ENCODE measurements at places on chromosomes 5 and 9.
A peak's percentile ranks its signal among the peaks of the same experiment; 100 is the strongest.

DNA sequence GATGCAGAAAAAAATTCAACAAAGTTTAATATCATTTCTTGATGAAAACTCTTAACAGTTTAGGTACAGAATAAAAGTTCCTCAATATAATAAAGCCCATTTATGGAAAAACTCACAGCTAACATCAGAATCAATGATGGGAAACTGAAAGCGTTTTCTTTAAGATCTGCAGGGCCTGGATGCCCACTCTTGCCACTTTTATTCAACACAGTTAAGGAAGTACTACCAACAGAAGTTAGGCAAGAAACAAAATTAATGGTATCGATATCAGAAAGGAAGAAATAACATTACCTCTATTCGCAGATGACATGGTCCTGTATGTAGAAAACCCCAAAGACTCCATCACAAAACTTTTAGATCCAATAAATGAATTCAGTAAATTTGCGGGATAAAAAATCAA is 542.4 kb upstream of the RGMB start:
- no peak for DNase-seq

- DNase-seq: peak; percentile 55
Observed at GRCh38 chr5:66958201-66958979, 238.2 kb downstream of the CD180 start.

- no peak for DNase-seq
Observed at GRCh38 chr5:151196556-151197290, 27.2 kb downstream of the CCDC69 start.

GRCh38 chr9:73116031-73116430 is 35.6 kb upstream of the ANXA1 start:
- peak; percentile 43 for DNase-seq

- no peak for DNase-seq
Observed at GRCh38 chr9:35795695-35796094, 4.3 kb downstream of the NPR2 start.

- no peak for DNase-seq
Observed at GRCh38 chr9:120736881-120737280, 22.6 kb upstream of the MEGF9 start.

DNA sequence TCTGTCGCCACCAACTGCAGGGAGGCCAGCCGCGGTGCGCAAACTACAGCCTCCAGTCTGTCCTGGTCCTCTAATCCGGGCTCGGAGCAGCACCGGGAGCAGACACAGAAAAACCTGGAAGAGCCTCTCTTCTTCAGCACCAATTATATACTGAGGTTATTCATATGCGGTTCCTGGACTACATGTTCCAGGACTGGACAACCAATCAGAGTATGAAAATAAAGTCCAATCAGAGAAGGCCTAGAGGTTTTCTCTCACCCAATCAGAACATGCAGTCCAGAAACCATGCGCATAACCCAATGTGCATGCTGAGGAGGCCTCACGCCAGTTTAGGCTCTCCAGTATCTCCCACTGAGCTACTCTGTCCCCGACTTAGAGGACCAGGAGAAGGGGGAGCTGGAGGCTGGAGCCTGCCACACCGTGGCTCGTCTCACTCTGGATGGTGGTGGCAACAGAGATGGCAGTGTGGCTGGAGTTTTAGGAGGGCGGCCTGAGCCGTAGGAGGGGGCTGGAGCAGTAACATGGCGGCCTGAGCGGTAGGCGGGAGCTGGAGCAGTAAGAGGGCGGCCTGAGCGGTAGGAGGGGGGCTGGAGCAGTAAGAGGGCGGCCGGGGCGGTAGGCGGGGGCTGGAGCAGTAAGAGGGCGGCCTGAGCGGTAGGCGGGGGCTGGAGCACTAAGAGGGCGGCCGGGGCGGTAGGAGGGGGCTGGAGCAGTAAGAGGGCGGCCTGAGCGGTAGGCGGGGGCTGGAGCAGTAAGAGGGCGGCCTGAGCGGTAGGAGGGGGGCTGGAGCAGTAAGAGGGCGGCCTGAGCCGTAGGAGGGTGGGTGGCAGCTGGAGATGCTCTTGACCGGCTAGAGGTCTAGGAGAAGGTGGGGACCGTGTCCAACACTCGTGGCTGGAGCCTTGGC is 20.4 kb upstream of the TRIM52 start:
- no peak for DNase-seq

DNA sequence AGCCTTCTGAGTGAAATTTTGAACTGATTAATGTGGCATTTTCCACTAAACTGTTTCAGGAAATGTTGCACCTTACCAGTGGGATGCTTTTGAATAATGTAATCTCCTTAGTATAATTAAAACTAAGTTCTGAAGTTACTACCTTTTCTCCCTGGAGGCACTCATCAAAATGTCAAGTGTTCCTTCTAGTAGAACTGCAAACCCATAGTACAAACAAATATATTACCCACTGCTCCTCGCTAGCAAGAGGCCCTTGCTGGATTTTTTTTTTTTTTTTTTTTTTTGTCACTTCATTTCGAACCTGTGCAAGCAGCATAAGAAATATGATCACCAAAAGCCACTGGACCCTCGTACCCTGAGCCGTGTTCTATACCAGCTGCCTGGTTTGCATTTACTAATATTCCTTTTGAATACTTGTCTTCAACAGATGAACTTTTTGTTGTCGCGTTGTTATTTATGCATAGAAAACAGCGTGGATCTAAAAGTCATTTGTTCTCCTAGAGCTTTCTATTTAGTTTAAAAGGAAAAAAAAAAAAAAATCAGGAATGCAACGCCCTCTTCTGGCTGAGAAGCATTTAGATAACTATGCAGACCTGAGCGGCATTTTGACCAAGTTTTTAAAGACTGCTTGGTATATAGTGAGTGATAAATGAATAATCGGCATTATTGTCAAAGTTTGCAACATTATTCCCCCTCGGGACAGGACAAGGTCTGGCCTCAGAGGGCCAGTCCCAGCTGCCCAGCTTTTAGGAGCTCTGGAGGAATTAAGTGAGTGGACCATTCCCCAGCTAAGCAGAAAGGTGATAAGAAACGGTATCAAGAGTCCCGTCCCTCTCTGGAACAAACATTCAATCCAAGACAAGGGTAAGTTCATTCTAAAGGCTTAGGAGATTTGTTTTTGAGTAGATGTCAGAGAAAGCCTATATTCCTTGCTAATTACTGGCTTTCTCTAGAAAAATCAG is 162.5 kb upstream of the KIF2A start:
- no peak for DNase-seq

GRCh38 chr9:136372561-136373299 is 739 bp downstream of the CARD9 start:
- DNase-seq: no peak

DNA sequence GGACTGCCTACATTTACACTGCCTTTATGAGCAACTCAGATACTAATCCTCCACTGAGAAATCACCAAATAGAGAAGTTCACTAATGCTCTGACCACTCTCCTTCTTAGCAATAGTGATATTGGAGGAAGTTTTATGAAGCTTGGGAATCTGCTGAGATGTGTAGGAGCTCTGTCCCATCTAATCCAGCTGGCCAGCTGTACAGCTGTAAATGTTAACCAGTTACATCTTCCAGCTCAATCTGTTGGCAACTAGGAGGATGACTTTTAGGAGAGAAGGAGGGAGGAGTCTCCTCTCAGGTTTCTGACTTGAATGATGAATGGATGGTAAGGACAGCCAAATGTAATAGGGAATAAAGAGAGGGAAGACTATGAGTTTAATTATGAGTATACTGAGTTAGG is 36.3 kb upstream of the LRRC19 start:
- no peak for DNase-seq

DNA sequence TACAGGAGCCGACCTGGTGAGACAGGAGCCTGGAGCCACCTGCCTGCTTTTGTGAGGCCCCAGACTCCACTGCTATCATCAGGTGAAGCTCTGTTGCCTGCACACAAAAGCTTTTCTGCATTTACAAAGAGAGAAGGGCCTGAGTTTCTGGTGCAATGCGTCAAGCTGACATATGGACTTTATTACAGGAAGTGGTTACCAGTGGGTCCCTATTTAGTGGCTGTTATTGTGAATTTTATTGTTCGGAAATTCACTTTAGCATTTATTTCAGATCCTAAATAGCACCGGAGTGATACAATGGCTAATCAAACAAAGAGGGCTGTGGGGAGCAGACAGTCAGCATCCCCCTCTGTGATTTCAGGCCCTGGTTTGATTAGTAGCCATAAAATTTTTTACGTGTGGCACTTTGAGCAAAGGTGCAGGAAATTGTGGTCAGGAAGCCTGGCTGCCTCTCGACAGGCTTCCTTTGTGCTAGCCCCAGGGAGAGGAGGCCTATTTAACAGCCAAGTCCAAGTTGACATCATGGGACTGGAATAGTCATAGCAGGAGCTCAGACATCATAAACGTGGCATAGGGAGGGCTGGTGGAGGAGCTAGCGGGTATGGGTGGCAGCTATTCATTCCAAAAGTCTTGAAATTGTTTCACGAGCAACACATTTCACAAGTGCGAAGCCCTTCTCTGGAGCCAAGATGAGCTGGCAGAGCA is 8.4 kb downstream of the TGFBI start:
- DNase-seq: peak; percentile 45

- DNase-seq: no peak
Observed at GRCh38 chr9:76112151-76112550, 221.7 kb downstream of the PCSK5 start.

- DNase-seq: no peak
Observed at GRCh38 chr5:141121563-141121962, at the start of gene PCDHB4. Gene PCDHB4, plus strand, starts transcription at chr5:141121818. Its CDS starts 181 bp downstream, at chr5:141121999.

DNA sequence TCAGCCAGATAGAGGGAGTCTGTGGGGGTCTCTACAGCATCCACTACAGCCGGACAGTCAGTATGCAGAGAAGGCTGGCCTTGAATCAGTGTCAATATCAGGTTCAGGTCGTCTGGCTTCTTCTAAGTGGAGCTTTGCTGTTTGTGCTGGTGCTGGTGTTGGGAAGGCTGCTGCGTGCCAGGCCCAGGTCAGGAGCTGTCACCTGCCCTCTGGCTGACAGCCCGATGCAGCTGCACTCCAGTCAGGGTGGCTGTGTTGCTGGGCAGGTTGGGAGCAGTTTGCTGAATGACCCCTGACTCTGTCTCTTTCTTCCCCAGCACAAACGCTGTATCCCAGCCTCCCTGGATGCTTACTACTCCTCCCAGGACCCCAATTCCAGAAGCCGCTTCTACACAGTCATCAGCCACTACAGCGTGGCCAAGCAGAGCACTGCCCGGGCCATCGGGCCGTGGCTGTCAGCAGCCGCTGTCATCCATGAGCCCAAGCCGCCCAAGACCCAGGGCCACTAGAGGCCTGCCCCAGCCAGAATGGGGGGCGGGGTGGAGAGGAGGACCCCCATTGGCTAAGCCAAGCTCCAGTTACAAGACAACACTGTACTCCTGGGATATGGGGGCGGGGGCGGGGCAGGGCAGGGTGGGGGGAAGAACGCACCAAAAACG is 61.6 kb downstream of the NSG2 start:
- DNase-seq: no peak

DNA sequence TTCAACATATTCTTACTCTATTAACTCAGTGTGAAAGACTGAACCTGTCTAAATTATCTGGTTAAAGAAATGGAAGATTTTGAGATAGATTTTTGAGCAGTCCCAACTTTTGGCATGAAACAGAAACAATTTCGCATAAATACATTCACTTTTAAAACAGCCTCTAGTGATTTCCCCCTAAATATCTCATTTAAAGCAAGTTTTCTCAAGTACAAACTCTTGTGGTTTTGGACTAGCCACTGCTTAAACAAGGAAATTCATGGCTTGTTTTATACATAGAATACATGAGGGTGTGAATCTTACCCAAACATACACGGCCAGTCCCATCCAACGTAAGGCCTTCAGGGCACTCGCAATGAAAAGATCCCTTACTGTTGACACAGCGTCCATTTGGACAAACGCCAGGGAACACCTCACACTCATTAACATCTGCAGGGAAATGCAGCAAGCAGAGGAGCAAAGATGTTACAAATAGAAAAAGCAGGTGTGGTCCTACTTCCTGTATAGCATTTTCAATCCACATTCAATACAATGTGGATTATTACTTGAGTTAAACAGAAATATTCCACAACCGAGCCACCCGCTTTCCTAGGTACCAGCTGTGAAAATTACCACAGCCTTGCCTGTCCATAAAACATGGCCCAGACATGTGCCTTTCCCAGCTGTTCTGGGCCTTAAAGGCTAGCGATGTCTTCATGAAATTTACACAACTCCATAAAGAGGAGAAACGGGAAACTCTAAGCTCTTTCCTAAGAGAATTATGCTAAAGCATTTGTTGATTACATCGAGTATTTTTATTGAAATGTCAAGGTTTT is 188.8 kb downstream of the FBN2 start:
- DNase-seq: no peak

DNA sequence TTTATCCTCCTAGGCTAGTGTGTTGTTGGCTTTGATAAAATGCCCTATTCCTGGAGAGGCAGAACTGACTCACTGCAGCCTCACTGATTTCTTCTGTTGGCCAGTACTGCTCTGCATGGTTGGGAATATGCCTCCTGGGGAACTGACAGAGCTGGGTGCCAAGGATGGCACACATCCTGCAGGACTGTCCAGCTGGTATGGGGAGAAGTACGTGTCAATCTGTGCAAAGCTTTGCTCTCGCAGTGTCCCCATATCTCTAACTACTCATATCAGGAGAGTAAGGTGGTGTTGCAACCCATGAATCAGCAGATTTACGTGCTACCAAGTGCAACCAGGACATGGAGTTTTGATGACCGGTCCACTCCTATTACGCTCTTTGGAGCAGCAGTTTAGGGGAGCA is 74.7 kb downstream of the TEK start:
- DNase-seq: no peak

GRCh38 chr9:16039218-16039987 is 486.6 kb downstream of the CCDC171 start:
- DNase-seq: no peak

DNA sequence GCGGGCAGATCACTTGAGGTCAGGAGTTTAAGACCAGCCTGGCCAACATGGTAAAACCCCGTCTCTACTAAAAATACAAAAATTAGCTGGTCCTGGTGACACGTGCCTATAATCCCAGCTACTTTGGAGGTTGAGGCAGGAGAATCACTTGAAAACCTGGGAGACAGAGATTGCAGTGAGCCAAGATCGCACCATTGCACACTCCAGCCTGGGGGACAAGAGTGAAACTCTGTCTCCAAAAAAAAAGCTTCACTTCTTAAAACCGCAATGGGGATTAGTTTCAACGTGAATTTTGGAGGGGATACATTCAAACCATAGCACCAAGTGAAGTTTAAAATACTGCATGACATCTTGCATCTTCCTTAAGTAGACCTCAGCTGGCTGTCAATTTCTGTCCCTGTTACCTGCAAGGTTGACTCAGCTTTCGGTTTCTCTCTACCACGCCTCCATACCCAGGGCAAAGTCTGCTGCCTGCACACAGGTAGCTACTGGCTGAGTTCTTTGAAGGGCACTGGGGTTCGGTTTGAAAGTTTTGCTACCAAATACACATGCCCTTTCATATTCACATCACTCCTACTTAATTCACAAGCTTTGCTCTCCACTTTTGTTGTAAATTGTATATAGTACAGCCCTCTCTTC is 69.3 kb downstream of the KIAA1958 start:
- DNase-seq: no peak
